8988T (cell line): ENCODE measurements at places on chromosomes 3 and 15.

GRCh38 chr15:92400573-92400972 lies 6.9 kb downstream of the ST8SIA2 start:
- DNase-seq: no peak

DNA sequence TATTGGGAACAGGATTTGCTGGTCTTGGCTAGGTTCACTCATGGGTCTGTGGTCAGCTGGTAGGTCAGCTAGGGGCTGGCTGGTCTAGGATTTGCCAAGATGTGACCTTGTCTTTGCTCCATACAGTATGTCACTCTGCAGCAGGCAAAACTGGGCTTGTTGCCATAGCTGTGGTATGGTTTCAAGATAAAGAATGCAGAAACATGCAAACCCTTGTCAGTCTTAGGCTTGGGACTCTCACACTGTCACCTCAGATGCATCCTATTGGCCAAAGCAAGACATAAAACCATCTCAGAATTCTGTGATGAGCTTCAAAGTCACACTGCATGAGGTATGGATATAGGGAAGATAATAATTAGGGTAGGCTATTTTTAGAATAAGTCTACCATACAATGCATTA lies 66.6 kb upstream of the TBC1D5 start:
- no peak for DNase-seq

DNA sequence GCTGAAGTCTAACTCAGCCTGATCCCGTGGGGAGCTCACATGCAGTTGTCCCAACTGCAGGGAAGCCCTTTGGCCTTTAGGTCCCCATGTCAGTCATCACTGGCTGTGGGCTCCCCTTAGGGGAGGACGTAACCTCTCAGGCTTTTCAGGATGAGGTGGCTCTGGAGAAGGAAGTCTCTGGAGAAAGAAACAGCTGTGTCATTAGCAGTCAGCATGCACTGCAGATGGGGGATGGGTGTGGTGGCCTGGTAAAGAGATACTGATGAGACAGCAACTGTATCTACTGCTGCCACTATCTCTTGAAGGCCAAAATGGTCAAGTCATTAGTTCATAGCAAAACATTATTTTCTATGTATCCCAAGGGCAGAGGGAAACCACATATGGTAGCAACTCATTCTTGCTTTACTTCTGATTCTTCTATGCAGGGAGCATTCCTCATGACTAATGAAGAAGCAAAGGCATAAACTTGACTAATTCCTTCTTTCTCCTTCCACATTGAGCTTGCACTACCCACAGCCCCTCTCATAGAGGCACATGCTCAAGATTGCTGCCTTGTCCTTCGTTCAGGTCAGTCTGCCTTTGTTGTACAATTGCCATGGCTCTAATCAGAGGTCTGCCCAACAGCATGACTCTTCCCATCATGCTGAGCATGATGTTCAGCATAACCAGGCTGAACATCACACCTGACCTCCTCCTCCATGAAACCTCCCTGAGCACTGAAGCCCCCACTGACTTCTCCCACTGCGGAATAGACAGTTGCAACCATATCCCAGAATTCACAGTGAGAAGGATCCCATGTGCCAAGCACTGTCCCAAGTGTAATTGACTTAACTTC lies 47.8 kb upstream of the TMEM158 start:
- no peak for DNase-seq

- DNase-seq: no peak
Observed at GRCh38 chr15:92142242-92143232, 251.1 kb upstream of the ST8SIA2 start.

DNA sequence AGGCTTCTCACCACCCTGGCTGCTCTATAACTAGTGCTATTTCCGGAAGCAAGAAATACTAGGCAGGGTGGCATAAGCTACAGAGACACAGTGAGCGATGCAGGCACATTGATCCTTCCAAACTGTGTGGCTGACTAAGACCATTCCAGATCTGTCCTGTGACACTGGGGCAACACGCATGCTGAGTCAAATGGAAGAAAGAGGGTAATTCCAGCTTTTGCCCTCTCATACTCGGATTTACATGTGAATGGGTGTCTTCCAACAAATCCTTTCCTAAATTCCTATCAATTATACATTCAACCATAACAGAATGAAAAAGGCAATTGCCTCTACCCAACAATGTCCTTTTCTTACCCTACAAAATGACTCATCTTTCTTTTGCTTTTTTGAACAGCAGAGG lies 5.1 kb downstream of the FSIP1 start:
- DNase-seq: no peak

GRCh38 chr15:66226736-66227135 lies 26.8 kb downstream of the MEGF11 start:
- DNase-seq: no peak

- no peak for DNase-seq
Observed at GRCh38 chr15:72947709-72948108, 104.6 kb upstream of the NEO1 start.

DNA sequence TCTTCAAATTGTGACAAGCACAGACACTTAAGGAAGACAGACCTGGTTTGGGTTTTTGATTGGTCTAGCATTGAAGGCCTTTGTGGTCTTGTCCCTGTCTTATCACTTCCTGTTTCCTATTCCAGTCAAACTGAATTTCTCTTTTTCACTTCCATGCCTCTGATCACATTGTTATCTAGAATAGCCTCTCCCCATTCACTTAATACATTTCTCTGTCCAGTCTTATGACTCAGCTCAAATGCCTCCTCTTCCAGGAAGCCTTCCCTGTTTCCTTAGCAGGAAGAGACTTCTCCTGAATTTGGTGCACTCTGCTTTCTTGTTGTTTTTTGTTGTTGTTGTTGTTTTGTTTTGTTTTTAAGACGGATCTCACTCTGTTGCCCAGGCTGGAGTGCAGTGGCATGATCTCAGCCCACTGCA lies 45.5 kb downstream of the LIMD1 start:
- DNase-seq: no peak

DNA sequence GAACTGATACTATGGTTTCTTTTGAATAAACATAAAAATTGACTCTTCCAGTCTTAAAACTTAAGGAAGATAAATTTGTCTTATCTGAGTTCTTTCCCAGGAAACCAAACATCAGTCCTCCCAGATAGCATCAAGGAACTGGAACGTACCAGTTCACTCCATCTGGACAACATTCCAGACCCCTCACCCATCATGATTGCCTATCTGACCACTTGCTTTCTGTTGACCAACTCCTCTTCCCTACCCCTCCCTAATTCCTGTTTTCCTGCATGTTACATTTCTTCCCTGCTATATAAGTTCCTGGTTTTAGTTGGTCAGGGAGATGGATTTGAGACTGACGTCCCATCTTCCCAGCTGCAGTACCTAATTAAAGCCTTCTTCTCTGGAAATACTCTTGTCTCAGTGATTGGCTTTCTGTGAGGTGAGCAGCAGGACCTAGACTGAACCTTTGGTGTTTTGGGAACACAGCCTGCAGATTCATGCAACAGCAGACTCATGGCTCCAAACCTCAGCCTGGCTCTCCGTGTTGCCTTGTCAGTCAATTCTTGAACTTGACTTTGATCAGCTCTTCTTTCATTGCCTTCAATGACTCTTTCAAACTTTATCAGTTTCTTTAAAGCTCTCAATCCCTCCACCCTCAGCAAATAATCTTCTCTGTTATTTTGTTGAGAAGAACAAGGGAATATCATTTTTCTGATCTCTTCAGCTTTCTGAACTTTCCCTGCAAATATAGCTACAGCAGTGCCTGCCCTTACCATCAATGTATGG lies 123.6 kb downstream of the RPL22L1 start:
- no peak for DNase-seq

GRCh38 chr3:188076176-188076575 lies 77.8 kb upstream of the LPP start:
- DNase-seq: no peak

- no peak for DNase-seq
Observed at GRCh38 chr3:52433996-52434479, 10.9 kb downstream of the SEMA3G start.

DNA sequence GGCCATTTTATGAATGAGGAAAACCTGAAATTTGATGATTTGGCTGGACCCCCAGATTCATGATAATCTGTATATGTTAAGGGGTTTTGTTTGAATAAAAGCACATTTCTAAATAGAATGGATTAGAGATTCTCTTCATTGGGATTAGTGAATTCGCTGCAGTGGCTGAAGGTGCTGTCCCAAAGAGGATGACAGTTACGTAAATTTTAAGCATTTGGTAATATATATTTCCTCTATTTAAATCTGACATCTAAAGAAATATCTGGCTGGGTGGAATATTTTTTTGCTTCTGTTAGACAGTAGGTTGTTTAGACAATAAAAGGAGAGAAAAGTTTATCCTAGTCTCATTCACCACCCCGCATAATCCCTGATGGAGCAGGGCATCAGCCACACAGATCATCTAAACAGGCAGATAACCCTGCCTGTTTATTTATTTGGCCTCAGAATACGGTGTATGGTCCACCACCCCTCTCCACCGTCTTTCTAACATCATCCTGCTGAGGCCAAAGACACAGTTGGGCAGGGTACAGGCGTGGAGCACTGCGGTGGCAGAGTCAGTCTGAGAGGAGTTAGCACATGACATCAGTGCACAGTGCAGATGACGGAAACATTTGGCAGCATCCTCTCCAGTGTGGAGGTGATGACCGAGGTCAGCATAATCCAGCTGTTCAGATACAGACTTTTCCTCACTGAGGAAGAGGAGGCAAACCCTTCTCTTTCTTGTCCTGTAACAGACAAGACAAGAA lies 20.4 kb upstream of the NFKBIZ start:
- DNase-seq: no peak

DNA sequence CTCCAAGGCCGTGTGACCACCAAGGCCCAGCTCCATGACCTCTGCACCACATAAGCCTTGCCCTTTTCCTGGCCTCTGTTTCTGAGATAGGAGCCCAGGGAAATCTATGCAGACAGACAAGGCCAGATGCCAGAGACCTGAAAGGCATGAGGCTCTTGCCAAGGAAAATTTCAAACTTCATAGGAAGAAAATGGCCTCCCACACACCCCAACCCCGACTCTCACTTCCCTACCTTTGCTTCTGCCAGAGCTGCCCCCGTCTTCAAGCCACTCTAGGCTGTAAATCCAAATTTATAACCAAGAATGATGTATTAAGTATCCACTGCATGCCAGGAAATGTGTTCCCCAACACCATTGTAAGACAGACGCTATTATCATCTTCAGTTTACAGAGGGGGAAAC lies 65.5 kb upstream of the HRH1 start:
- DNase-seq: no peak

GRCh38 chr3:54888162-54888561 lies 39.7 kb downstream of the LRTM1 start:
- no peak for DNase-seq

GRCh38 chr3:69750549-69750948 lies 11.3 kb downstream of the MITF start:
- no peak for DNase-seq

- DNase-seq: no peak
Observed at GRCh38 chr15:62021991-62022600, 38.2 kb downstream of the VPS13C start.

GRCh38 chr15:42367041-42367440 lies 7.7 kb downstream of the CAPN3 start:
- no peak for DNase-seq

- no peak for DNase-seq
Observed at GRCh38 chr3:9204253-9204992, 45.0 kb downstream of the SRGAP3 start.

- no peak for DNase-seq
Observed at GRCh38 chr3:141795276-141795675, 32.1 kb downstream of the GRK7 start.

- DNase-seq: no peak
Observed at GRCh38 chr15:40061212-40061901, 22.4 kb upstream of the SRP14 start.

DNA sequence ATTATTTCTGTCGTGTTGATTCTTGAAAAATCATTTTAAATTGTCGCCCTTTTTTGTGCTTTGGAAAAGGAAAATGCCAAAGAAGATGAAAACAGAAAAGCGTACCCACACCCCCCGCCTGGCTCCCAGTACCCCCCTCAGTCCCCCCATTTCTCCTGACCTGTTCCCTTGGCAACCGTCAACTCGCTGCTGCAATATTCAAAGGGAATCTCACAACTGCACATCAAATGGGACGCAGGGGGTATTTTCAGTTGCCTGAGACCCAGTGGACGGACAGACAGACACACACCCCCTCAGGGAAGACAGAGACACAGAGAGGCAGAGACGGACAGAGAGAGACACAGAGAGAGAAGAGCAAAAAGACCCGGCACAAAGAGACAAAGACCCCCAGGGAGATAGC lies 83.5 kb upstream of the PRR20G start:
- DNase-seq: no peak

DNA sequence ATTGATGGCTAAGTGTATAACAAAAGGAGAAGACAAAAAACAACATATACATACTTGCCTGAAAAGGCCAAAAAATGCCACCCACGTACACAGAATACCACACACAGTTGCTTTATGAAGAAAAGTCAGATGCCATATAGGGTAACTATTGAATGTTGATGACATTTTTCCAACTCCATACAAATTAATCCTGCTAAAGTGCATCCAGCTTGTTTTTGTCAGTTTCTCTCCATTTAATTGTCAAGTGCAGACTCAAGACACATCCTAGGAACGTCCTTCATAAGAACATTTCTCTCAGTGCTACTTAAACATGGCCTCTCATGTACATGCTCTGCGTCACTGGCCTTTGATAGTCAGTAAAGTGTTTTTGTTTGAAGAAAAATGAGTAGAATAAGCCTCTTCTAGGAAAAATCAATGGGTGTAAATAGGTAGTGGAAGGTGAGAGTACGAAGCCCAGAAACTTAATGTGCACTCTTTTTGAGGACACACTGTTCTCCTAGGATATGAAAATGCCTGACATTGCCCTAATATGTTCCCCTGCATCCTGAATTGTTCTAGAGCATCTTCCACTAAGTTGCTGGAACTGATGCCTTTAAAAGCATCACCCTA lies 267.4 kb upstream of the ATP11B start:
- DNase-seq: no peak

GRCh38 chr3:156675830-156676767 lies 1.7 kb downstream of the TIPARP start:
- DNase-seq: no peak

- DNase-seq: no peak
Observed at GRCh38 chr3:108031895-108032294, 58.9 kb downstream of the CD47 start.

- no peak for DNase-seq
Observed at GRCh38 chr15:60417112-60417511, 19.3 kb upstream of the ANXA2 start.

GRCh38 chr3:186108106-186108940 lies 566 bp downstream of the ETV5 start:
- DNase-seq: peak; percentile 77

DNA sequence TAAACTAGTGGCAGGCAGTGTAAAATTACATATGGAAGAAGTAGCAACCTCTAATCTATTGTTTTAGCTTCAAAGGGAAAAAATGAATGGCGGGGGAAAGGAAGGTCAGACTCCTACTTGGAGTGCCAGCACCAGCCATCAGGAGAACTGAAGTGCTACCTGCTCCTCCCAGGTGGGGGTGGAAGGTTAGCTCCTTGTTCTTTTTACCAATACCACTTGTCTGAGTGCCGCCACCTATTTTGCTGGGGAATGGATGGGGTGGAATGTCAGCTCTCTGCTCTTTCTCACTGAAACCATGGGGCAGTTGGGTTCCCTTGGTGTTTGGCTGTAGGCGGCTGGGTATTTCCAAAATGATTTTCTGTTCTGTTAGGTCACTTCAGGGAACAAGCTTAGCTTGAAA lies 428.7 kb upstream of the EPHA3 start:
- DNase-seq: no peak
